Left lung (tissue), 14 donors: ENCODE measurements at places on chromosomes 3 and 15. TPM values are rescaled to one million over a fixed set of nuclear protein-coding genes. Genes with fewer than 3 reads are reported as not detected.

VIPR1 gene
- 60.7 TPM for total RNA-seq

DNA sequence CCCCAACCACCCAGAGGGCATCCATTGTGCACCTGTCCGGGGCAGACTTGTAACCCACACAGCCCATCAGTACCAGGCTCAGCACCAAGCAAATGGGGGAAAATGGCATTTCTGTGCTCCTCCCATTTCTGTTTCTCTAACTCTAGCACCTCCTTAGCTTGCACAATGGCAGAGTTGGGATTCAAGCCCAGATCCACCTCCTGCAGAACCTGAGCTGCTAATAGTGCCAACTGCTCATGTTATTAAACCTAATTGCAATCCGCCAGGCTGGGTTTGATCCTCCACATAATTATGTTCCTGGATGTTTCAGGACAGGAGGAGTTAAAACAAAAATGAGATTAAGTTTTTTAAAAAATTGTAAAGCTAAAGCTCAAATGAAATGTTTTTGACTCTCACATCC, 235.0 kb downstream of the OCA2 start:
- DNase-seq, result no peak

- DNase-seq, result no peak
These were observed 19.2 kb upstream of the LOXL1 start for GRCh38 chr15:73907035-73907408.

DNA sequence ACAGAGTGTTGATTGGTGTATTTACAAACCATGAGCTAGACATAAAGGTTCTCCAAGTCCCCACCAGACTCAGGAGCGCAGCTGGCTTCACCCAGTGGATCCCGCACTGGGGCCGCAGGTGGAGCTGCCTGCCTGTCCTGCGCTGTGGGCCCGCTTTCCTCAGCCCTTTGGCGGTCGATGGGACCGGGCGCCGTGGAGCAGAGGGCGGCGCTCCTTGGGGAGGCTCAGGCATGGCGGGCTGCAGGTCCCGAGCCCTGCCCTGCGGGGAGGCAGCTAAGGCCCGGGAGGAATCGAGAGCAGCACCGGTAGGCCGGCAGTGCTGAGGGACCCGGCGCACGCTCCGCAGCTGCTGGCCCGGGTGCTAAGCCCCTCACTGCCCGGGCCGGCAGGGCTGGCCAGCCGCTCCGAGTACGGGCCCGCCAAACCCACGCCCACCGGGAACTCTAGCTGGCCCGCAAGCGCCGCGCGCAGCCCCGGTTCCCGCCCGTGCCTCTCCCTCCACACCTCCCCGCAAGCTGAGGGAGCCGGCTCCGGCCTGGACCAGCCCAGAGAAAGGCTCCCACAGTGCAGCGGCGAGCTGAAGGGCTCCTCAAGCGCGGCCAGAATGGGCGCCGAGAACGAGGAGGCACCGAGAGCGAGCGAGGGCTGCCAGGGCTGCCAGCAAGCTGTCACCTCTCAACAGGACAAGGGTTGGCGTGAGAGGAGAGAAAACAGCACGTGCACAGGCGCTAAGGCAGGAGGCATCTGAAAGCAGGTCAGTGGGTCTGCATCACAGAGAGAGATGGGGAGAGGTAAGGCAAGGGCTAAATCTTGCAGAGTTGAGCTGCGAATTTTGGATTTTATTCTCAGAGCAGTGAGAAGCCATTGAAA, 5.9 kb upstream of the EPB42 start:
- DNase-seq, result no peak
